SW480 (cell line): ENCODE measurements at places on chromosomes 7 and 10.
A peak's percentile ranks its signal among the peaks of the same experiment; 100 is the strongest.

DNA sequence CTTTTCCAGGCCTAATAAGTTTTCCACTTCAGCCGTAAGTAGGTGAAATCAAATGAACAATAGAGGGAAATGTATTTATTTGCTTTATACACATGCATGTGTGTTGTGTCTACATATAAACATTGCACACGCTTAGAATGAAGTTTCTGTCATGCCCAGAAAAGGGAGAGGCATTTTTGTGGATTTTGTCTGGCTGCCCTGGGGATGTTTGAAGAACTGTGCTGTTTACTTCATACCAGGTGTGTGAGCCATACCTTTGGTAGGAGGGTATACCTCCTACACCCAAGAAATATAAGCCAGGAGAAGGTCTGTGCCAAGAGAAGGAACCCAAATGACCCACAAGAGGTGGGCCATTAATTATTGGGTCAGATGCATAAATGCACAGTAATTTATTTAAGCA lies 12.8 kb downstream of the GATAD1 start:
- DNase-seq = no peak

DNA sequence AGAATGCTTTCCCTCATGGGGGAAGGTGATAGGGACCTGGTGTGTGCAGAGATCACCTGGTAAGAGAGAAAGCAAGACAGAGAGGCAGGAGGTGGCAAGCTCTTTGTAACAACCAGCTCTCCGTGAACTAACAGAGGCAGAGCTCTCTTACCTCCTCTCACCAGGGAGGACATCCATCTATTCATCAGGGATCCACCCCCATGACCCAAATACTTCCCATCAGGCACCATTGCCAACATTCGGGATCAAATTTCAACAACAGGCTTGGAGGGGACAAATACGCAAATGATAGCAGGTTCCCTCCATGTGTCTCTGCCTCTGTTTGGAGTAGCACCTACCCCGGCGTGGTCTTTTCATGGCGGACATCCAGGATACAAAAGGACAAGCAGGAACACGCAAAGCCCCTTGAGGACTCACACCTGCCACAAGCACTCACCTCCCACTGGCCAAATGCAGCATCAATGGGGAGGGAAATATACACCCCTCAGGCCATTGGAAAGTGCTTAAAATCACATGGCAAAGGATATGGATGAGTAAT lies 431.2 kb upstream of the AUTS2 start:
- no peak for DNase-seq

GRCh38 chr10:23824822-23825221 lies 384.1 kb upstream of the KIAA1217 start:
- DNase-seq = no peak

DNA sequence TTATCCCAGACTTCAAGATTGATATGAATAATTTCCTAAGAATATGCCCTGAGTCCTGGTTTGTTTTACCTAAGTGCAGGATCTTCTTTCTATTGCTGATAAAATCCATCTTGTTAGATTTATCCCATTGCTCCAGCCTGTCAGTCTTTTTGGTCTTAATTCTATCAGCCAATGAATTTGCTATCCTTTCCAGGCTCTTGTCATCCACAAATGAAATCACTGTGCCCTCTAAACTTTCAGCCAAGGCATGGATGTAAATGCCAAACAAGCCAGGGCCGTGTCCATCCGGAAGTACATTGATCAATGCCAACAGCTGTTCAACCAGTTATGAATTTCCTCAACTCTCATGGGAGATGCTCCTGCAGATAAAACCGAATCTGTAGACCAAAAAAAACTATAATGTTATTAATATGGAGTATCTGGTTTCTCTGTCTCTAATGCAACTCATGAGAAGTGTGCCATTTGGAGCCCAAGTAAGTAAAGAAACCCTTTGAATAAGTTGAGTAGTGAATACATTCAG lies 40.0 kb downstream of the NPY start:
- DNase-seq = no peak

GRCh38 chr10:70435241-70436085 lies 6.0 kb downstream of the NODAL start:
- no peak for DNase-seq

GRCh38 chr7:66697449-66698438 lies 42.8 kb upstream of the RABGEF1 start:
- DNase-seq = no peak

GRCh38 chr7:151245360-151246101 lies 3.0 kb downstream of the SMARCD3 start:
- DNase-seq = no peak

DNA sequence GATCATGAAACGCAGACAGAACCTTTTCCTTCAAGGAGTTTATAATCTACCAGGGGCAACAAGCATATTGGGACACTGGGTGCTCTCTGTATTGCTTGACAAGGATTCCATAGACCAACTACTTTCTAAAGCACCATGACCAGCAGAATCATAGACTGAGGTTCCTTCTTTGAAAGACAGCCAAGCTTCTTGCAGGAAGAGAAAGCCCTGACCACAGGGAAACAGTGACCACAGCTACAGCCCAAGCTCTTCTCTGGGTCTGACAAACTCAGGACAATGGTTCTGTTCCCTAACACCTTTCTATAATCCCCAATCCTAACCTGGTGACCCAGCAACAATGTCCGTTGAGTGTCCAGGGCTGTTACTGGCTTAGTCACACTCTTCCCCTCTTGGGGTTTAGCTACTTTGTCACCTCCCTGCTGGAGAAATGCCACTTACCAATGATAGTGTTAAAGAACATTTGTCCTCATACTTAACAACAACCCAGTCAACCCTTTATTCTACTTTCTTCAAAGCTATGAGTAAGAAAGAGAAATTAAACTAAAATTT lies 155.7 kb downstream of the JAZF1 start:
- no peak for DNase-seq

DNA sequence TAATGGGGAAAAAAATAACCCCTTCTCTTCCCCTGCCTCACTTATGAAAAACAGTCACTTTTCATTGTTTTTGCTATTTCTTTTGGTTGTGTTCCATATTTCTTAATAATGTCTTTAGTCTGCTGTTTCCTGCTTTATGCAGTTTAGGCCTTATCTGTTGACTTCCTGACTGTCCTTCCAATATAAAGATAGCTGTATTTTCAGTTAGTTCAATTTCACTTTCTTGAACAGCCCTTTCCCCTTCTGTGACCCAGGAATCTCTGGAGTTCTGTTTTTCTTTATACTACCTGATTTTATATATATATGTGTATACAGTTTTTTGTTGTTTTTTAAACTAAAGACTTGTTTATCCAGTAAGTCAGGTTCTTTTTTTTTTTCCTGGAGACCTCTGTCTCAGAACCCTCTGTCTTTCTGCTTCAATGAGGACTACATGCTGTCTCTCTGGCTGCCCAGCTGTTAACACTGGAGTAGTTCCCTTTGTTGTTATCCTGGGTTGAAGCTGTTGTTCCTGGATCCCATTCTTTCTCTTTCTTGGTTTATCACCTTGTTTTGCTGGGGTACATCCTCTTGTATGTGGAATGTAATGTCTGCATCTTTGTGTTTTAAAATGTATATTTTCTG lies 87.2 kb downstream of the GSDME start:
- DNase-seq = no peak

DNA sequence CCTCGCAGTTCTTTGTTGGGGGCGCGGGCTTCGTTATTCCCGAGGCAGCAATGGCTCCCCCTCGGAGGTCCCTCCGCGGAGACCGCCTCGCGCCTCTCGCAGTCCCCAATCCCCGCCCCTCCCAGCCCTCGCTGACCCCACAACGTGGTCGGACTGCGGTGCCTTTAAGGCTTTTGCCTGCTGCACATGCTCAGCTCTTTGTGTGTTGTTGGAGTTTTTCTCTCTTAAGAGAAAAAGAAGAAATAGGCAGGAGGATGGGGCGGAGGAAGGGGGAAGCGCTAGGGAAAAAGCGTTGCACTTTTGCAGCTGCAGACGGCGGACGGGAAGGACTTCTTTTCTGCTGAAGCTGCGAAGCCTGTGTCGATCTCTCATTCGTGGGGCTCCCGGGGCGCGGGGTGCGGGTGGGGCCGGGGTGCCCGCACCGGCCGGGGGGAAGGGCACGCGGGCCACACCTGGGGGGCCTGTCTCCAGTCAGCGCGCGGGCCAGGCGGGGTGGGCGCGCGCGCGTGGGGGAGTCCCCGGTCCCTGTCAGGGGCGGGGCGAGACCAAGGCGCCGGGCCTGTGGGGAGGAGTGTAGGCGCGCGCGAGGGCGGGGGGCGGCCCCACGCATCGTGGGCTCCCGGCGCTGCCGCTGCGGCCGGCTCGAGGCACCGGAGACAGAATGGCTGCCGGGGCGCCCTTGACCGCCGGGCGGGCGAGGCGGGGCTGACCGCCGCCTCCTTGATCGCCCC lies 445 bp upstream of the ATRNL1 start:
- peak; percentile 51 for DNase-seq

GRCh38 chr7:145324081-145324480 lies 488.2 kb upstream of the TPK1 start:
- no peak for DNase-seq

DNA sequence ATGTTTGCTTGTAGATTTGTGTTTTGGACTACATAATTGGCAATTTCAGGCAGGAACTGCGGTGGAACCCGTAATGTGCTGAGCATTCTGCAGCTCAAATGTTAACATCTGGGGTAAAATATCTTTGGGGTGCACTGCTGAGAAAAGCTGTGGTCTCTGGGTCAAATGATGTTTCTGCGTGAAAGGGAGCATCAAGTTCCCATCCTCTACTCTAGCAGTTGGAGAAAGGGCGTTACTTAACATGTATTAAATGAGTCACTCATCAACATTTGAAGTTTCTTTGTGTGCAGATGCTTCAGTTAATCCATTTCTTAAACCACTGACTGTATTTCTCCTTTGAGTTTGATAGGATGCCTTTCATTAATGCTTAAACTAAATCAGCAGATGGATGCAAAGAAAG lies 273.1 kb upstream of the PITRM1 start:
- no peak for DNase-seq

DNA sequence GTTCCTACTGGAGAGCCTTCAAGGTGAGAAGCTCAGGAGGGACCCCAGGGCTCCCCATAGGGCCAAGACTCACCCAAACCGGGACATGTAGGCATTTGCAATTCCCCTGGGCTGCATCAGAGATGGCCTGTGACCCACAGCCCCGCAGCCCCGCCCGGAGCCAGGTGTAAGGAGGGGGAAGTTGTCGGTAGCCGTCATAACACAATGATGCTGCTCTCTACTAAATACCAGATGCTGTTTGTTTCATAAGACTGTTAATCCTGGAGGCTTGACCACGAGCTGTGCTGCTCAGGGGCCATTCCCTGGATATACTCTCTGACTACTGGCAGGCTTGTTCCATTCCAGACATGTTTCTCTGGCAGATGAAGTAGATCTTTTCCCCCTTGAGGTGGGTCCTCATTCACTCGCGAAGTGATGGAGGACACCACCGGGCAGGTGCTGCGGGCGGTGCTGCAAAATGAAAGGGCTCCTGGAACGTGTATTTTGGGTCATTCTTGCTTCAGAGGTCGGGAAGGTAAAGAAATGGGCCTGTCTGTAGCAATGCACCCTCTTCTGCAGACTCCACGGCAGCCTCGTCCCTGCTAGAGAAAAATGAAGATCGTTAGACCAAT lies 61.1 kb downstream of the MKI67 start:
- DNase-seq = peak; percentile 39

DNA sequence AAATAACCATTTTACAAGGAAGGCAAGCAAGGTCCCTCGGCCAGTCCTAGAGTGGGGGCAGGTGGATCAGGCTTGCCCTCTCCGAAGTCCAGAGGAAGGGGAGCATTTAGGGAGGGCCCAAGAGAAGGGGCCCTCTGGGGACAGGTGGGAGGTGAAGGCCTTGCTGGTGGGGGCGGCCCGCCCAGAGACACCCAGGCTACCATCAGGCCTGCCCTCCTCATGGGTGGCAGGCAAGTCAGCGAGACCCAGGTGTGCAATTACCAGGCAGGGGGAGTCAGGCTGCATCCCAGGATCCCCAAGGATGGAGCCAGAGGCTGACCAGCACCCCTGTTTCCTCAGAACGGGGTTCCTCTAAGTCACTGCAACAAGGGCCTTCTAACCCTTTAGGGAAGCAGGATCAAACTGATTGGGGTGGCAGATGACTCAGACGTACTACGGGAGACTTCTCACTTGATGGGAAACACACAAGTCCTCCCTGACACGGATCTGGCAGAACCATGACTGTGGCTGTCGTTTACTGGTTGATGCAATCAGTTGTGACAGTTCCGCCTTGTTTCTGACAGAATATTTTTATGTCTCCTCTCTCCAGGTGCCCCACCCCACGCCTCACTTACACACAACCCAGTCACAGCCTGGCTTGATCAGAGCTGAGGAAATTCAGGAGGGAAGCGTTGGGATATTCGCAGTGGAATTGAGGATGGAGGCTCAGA lies 8.2 kb downstream of the LOXL4 start:
- DNase-seq = peak; percentile 81

GRCh38 chr10:16809074-16809718 lies 8.0 kb downstream of the RSU1 start:
- peak; percentile 12 for DNase-seq

- no peak for DNase-seq
Observed at GRCh38 chr7:106061301-106061979, 50.7 kb downstream of the SYPL1 start.

DNA sequence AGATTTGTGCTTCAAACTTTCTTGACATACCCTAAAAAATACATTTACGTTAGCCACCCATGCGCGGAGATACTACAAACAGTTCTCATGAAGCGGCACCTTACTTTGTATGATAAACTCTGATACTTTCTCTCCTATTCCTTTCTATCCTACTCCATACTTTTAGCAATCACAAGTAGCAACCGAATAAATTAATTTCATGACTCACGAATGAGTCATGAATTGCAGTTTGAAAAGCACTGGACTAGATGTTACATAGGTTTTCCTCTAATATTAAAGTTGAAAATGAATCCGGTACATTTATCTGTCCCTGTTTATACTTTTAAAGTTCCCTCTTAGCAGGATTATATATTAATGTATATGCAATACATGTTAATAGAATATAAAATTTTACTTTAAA lies 67.6 kb downstream of the CUBN start:
- peak; percentile 75 for DNase-seq

DNA sequence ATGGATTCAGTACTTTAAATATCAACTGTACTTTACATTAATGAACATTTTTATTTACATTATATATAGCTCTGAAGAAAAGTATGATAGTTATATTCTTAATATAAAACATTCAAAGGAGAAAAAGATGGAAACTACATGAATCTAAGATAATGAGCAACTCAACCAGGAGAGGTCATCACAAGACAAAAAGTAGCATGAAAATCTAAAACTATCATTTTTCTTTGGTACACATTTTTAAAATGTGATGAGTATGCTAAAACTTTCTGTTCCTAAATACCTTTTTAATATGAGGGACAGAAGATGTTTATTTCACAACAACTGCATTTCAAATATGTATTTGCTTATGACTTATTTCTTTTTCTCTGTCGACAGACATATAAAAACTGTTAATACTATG lies 2.4 kb downstream of the CNTNAP2 start:
- no peak for DNase-seq

- DNase-seq = no peak
Observed at GRCh38 chr10:34231441-34232180, 583.5 kb downstream of the PARD3 start.

- no peak for DNase-seq
Observed at GRCh38 chr7:132441935-132442334, 134.3 kb downstream of the PLXNA4 start.

- DNase-seq = no peak
Observed at GRCh38 chr10:107013258-107014006, 151.1 kb downstream of the SORCS1 start.

- no peak for DNase-seq
Observed at GRCh38 chr7:18536486-18536885, 40.9 kb downstream of the HDAC9 start.

GRCh38 chr7:92783260-92784201 lies 52.8 kb downstream of the CDK6 start:
- DNase-seq = no peak

GRCh38 chr10:119445311-119445934 lies 97.1 kb downstream of the RGS10 start:
- peak; percentile 69 for DNase-seq
